HuH-7.5 (cell line): ENCODE measurements at places on chromosomes 7 and 10.

- no peak for DNase-seq
Observed at GRCh38 chr7:157035979-157036378, 25.5 kb upstream of the MNX1 start.

DNA sequence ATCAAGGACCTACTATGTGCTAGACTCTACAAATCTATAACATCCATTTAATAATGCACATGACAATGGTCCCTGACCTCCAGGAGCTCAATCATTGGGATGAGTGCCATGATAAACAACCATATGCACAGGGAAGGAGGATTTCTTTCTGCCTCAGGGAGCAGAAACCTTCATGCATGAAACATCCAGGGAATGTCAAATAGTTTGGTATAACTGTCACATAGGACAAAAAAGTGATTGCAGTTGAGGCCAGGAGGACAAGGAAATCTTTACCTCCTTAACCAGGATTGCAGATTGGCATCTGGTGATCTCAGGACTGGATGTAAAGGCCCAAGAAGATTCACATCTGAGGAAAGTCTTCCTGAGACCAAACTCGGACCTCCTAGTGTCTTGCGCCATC, 993.1 kb downstream of the KCNMA1 start:
- DNase-seq = no peak

DNA sequence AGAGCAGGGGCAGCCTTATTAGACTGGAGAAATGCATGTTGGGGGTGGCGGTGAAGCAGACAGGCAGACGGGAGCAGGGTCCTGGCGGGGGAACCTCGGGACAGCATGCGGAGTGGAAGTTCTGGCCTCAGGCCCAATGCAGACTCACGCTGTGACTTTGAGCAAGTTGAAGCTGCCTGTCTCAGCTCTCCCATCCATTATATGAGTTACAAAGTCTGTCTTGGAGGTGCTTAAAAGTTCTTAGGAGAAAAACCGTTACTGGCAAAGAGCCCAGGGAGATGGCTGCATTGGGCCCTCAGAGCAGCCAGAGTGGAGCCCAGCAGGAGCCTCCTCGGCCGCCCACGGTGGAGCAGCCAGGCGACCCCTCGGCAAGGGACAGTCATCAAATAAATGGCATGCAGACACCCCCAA, 509.5 kb downstream of the PLXNA4 start:
- DNase-seq = no peak

DNA sequence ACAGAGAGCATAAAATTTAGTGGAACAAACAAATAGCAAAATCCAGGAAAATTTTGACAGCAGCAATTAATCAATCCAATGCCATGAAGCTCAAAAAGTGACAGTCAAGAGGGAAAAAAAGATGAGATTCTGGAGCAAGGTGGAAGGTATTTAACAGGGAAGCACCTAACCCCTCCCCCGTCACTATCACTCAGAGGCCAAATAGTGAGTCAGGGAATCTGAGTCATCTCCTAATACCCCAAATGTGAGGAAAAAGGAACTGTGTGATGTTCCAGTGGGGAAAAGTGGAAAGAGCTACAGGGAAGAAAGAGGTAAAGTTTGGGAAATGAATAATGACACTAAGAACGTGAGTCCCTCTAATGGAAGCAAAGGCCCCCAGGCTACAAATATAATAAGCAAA, 113.2 kb upstream of the PHF14 start:
- DNase-seq = no peak

- DNase-seq = no peak
Observed at GRCh38 chr7:32047801-32048200, 22.4 kb downstream of the PDE1C start.
